ENCODE measurements at places on chromosomes 16 and 17.

- DNase-seq: no peak
These were observed 10.7 kb upstream of the NOS2 start for GRCh38 chr17:27810902-27811557.

DNA sequence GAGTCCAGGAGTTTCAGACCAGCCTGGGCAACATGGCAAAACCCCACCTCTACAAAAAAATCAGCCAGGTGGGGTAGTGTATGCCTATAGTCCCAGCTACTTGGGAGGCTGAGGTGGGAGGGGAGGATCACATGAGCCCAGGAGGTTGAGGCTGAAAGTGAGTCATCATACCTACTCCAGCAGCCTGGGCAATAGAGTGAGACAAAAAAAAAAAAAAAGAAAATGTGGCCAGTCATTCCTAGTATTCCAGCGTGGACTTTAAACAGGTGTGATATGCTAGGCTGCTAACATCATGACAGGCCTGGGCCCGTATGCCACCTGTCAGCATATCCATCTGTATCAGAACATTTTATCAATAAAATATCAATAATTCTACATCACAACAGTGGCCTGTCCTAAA, 143.3 kb downstream of the AATF start:
- no peak for DNase-seq

GRCh38 chr17:40818343-40818732, 4.1 kb downstream of the KRT10 start:
- DNase-seq: no peak

- peak; percentile 94 for DNase-seq
These were observed at the start of gene HSD3B7 for GRCh38 chr16:30984669-30985400. TSS of gene HSD3B7 (plus strand) at chr16:30985207. CDS start at chr16:30985659, 452 bp downstream.

Data from left forelimb (tissue), 1 donor.